ENCODE measurements at places on chromosomes 7 and 10. TPM values are rescaled to one million over a fixed set of nuclear protein-coding genes. Genes with fewer than 3 reads are reported as not detected.

Gene TET1
- 1.4 TPM for total RNA-seq

Gene LMBR1
- total RNA-seq: 92.3 TPM

Gene TLX1
- not detected for total RNA-seq

Gene AMZ1
- total RNA-seq: not detected

Gene HABP2
- not detected for total RNA-seq

Gene FAM25C
- 13.7 TPM for total RNA-seq
